ENCODE measurements at places on chromosomes 3 and 15.

DNA sequence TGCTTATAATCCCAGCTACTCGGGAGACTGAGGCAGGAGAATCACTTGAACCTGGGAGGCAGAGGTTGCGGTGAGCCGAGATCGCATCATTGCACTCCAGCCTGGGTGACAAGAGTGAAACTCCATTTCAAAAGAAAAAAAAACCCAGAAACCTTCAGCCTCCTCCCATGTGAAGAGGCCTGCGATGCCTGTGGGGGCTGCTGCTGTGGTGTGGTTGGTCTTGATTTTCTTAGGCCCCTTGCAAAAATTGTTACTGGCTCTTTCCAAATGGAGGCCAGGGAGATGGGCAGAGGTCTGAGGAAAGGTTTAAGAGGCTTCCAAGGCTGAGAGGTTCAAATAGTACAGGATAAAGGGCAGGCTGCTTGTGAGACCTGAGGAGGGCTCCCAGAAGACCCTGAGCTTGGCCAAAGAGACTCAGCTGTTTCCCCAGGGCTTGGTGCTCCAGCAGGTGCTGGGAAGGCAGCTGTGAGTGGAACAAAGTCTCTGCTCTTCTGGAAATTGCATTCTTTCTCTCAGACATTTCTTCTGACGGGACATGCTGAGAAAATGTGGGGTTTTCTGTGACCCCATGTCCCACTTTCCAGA, 18.4 kb downstream of the GCSAM start:
- DNase-seq, result peak; percentile 38

DNA sequence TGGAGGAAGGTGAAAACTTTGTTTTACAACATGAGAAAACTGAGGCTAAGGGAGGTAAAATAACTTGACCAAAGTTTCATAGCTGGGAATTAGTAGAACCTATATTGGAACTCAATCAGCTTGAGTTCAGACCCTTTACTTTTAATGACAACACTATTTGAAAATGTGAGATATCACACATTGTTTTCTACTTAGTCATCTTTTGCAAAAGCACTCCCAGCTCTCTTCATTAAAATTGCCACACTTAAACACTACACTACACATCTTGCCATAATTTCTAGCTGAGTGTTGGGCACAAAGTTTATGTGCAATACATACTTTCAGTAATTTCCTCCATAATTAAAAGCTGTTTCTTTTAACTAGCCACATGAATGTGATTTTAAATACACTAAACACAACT, 230.4 kb upstream of the DCBLD2 start:
- DNase-seq, result no peak

DNA sequence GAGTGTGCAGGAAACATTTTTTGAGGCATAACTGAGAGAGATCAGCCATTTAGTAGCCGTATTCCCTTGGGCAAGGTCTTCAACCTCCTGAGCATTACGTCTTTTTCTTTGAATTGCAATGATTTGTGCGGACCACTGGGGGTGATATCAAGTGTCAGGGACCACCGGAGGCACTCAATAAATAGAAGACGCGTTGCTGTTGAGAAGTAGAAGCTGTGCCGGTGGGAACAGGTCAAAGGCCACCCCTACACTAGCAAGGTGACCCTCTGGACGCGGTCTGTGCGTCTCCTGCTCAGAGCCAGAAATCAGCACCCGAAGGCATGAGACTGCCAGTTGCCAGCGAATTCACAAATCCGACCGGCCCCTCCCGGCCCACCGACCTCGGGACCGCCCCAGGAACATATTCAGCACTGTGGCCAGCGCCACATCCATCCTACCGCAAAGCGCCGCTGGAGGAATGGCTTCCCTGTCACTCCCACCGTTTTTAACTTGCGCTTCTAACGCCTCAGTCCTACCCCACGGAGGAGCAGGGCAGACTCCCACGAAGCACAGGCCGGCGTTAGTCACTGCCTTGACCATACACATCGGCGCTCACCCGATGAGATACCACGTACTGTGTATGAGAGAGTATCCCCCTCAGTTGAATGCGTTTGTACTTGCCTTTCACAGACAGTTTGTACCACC, 1.4 kb upstream of the GHSR start:
- peak; percentile 53 for DNase-seq

DNA sequence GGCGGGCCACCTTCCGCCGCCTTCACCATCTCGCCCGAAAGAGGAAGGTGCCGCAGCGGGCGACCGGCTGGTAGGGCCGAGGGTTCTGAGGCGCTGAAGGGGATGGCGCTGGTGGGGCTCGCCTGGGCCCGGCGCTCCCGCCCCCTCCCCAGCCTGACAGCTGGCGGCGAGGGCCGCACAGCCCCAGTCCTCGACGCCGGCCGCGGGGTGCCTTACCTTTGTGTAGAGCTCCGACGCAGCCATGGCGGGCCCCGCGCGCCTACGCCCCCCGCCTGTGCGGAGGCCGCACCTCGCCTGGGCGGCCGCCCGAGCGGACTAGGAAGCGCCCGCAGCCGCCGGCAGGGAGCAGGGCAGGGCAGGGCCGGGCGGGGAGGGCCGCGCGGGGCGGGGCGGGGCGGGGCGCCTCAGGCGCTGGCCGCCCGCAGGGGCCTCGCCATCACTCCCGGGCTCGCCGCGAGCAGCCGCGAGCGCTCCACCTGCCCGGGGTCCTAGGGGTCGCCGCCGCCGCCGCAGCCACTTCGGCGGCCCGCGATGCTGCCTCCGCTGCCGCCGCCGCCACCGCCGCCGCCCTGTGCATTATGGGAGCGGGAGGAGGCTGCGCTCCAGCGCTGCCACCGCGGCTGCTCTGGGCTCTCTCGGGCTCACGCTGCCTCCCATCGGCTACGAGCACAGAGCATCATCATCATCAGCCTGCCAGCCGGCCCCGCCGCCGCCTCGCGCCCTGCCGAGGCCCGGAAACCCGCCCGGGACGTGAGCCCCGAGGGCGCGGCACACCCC, at the start of gene MYO5A:
TSS of gene MYO5A (minus strand) at position 317 of the 777 bp plus-strand sequence. CDS start at position 243, 74 bp downstream.
- peak; percentile 74 for DNase-seq

DNA sequence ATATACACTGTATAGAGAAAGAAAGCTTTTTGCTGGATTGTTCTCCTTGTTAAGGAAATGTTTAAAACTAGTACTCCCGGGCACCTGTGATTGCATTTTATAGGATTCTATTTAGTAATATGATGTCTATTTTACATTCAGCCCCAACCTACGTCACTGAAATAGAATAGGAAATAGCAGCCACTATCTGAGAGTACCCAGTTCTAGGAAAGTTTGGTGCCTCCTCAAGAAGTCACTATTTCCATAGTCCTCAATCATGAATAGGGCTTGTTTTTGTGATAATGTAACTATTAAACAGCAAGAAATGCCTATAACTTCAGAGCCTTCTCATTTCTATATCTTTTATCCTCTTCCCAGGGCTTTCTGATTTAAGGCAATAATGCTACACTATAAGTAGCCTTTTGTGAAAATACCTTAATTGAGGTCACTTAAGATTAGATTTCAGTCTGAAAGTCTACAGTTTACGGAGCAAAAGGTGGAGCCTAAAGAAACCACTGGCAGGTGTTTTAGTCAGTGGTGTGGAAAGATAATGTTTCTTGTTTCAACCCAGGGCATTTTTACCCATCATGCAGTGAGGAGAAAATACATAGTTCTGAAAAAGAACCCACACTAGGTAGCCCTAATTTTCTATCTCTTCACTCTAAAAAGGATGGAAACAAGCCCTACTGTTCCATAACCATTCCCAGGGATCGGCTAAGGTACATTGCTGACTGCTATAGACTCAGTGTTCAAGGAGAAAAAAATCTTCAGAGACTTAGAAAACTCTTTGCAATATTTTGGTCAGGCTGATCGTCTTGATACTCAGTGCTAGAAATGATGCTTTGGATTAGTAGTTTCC, 38.7 kb downstream of the TIGIT start:
- DNase-seq, result no peak

GRCh38 chr3:52311576-52312119, 4.5 kb upstream of the DNAH1 start:
- DNase-seq, result no peak

DNA sequence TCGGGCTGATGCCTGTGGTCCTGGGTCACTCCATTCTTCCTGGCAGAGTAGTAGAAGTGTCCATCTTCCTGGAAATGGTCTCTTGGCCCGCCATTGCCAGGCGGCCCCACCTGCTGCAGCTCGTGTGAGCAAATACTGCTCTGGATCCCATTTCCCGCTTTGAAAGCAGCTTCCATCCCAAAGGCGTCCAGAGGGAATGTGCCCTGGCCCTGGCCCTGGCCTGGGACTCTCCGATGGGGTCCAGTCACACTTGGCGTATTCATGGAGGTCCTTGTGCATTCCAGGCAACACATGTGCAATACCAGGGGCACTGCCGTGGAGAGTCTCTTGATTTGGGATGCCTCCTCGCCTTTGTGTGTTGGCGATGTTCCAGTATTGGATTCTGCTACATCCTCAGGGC, 111.1 kb downstream of the SNRPN start:
- no peak for DNase-seq

DNA sequence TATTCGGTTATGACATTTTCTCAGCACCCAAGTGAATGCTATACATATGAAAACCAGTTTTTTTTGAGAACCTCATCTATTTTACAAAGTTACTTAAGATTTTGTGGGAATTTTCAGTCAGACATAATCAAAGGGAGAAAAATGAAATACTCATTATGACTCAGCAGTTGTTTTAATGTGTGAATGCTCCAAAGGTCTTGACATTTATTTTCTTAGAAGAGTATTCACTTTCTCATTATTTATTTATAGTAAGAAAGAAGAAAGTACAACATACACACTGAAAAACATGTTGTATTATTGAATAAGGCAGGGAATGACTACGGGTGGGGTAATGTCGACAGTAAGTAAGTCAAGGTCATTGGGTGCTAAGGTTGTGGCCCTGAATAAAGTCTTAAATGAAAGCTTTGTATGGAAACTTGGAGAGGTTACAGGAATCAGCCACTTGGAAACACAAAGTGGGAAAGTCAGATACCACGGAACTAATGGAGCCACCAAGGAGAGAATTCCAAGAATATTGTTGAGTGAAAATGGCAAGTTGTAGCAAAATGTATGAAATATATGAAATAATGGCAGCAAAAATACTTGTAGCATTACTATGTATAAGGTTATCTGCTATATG, 844.5 kb downstream of the TBL1XR1 start:
- DNase-seq, result no peak

GRCh38 chr3:9859530-9860025, 15.8 kb upstream of the RPUSD3 start:
- DNase-seq, result no peak

DNA sequence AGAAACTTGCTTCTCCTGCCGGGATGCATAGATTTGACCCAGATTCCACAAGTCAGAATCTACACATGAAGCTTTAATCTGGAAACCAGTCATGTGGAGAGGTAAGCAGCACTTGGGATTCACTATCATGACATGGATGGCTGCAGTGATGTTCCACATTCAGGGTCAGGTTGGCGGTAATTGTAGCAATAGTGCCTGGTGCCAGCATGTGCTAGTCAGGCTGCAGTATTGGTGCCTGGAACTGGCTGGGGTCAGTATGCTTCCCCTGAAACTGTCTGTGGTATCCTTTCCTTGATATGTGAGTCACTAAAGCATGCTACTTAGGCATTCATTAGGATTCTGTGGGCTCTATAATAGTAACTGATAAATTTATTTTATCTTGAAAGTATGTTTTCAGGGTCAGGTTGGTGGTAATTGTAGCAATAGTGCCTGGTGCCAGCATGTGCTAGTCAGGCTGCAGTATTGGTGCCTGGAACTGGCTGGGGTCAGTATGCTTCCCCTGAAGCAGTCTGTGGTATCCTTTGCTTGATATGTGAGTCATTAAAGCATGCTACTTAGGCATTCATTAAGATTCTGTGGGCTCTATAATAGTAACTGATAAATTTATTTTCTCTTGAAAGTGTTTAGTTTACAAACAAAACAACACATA, 1439.2 kb downstream of the ZPLD1 start:
- no peak for DNase-seq

DNA sequence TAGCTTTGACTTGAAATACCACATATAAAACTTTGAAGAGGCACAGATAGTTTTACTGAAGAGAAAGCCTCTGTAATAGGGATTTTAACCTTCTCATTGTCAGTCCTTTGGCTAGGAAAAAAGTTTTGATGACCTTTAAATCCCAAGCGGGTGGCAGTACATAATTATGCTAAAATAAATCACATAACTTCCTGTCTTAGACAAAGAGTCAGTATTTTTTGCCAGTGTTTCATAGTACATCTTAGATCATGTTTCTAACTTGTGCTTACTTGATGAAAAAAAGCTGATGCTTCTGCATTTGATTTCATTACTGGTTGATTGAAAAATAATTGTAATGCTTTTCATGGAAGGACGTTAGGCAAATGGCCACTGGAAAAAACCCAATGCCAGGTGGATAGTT, 5.8 kb downstream of the ST3GAL6 start:
- no peak for DNase-seq

GRCh38 chr3:101163554-101163953, 156.8 kb downstream of the IMPG2 start:
- DNase-seq, result no peak

DNA sequence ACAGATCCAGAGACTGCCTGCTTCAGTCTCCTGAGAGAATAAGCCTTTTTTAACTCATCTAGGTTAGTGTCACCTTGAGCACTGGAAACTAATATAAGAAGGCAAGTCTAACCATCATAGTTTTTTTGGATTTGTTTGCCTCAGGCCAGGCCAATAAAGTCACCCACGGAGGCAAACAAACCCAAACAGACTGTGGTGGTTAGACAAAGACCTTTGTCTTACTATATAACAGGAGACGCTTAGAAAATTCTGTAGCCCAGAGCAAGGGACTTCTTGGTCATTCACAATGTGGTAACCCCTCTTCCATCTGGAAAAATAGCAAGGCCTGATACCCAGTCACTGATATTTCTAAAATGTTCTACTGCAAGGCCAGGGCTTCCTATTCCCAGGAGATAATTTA, 45.3 kb upstream of the PPP2R3A start:
- no peak for DNase-seq

GRCh38 chr3:87615506-87615905, 339.1 kb upstream of the POU1F1 start:
- DNase-seq, result no peak

DNA sequence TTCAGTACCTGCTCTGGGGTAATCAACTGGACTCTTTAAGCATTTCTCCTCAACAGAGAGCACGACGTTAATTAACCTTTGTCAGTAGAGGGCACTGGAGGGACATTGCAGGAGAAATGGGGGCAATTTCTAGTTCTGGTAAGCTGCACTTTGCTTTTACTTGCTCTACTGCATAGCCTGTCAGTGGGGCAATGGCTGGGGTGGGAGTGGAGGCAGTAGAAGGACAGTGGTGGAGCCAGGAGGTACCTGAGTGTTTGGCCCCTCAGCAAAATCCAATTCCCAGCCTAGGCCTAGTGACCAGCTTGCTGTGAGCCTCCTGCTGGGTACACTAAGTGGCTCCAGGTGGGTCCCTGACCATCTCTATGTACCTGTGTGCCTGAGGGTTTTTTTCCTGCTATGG, 18.3 kb upstream of the MED12L start:
- DNase-seq, result no peak

- DNase-seq, result no peak
These were observed 26.1 kb downstream of the SKIL start for GRCh38 chr3:170383567-170383966.

DNA sequence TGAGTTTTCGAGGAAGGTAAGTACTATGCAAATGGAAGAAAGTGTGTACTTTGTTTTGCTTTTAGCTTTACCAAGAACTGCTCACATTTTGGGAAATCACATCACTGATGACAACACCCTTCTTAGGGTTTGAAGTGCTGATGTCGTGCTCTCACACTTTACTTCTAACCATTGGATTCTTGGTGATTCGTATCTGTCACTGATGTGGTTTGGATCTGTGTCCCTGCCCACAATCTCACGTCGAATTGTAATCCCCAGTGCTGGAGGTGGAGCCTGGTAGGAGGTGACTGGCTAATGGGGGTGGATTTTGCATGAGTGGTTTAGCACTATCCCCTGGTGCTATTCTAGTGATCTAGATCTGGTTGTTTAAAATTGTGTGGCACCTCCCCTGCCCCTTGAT, 75.4 kb upstream of the RGMA start:
- DNase-seq, result no peak
